Muscle of leg (tissue), 16 donors: ENCODE measurements at places on chromosomes 5 and 9. TPM values are rescaled to one million over a fixed set of nuclear protein-coding genes. Genes with fewer than 3 reads are reported as not detected.
A peak's percentile ranks its signal among the peaks of the same experiment; 100 is the strongest.

Gene ANKRD20A1
- 0.44 TPM for total RNA-seq

Gene IPO11
- 21.6 TPM for total RNA-seq

GRCh38 chr9:118959366-118959765 is 409.9 kb downstream of the BRINP1 start:
- peak; percentile 1 for DNase-seq

GRCh38 chr9:4258320-4259090 is 41.4 kb downstream of the GLIS3 start:
- DNase-seq = no peak

DNA sequence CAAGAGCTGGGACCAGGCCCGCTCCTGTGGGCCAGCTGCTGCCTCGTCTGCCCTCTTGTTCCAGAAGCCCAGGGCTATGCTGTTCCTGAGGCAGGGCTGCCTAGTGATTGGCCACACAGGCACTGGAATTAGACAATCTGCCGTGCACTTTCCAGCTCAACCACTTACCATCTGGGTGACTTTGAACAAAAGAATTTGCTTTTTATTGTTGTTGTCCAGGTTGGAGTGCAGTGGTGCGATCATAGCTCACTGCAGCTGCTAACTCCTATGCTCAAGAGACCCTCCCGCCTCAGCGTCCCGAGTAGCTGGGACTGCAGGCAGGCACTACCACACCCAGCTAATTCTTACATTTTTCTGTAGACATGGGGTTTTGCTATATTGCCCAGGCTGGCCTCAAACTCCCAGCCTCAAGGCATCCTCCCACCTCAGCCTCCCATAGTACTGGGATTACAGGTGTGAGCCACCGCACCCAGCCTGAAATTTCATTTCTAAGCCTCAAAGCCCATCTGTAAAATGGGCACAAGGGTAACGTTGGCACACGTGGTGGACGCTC is 1.2 kb upstream of the NEK6 start:
- no peak for DNase-seq
